NCI-H1930 (cell line): ENCODE measurements at places on chromosomes 4 and X.

GRCh38 chr4:49032440-49033161 lies 46.5 kb downstream of the CWH43 start:
- no peak for DNase-seq

GRCh38 chr4:52904421-52904820 lies 42.3 kb downstream of the RASL11B start:
- DNase-seq = no peak

- DNase-seq = no peak
Measured at GRCh38 chrX:43899878-43900815, 17.9 kb upstream of the MAOB start.

GRCh38 chrX:145727476-145727875 lies 90.2 kb upstream of the SLITRK2 start:
- DNase-seq = no peak

GRCh38 chr4:67533112-67533511 lies 12.2 kb downstream of the CENPC start:
- DNase-seq = no peak
